GM12878 (cell line): ENCODE measurements at places on chromosomes 12 and 14.

- DNase-seq: no peak
These were observed 101.5 kb upstream of the USP15 start for GRCh38 chr12:62158461-62159360.

DNA sequence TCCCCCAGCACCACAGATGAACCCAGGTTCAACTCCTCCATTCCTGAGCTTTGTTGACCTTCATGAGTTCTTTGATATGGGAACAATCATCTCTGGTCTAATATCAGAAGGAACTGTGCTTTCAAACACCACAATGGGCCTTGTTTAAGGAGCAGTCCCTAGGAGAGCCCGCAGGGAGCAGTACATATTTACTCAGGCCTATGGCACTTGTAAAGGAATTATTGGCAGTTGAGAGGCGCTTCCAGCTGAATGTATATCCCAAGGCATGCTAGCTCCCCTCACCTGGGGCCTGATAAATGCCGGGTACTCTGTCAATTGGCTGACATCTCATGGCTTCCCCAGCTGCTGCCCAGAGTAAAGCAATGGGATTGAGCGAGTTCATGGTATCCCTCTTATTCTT is 76.2 kb downstream of the ZFP36L1 start:
- no peak for DNase-seq

GRCh38 chr12:14514154-14514842 is 53.4 kb downstream of the PLBD1 start:
- DNase-seq: no peak

GRCh38 chr14:52856139-52856538 is 64.7 kb upstream of the GNPNAT1 start:
- no peak for DNase-seq
